ENCODE measurements at places on chromosomes 11 and 22.

DNA sequence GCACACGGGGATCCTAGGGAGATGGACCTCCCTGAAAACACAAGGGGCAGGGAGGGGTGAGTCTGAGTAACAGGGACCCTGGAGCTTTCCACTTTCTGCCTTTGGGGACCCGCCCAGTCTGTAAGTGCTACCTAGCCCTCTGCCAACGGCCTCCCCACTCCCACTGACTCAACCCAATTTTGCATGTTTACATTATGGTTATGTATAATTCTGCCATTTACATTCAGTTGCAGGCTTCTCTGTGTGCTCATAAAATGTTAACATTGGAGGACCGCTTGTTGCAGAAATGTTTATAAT lies 105.8 kb downstream of the DSCAML1 start:
- no peak for DNase-seq

- no peak for DNase-seq
Observed at GRCh38 chr11:44627165-44627789, 61.8 kb downstream of the CD82 start.

- no peak for DNase-seq
Observed at GRCh38 chr11:111412293-111412692, 33.2 kb upstream of the POU2AF1 start.

- DNase-seq: no peak
Observed at GRCh38 chr11:65429724-65430405, 7.3 kb downstream of the NEAT1 start.

DNA sequence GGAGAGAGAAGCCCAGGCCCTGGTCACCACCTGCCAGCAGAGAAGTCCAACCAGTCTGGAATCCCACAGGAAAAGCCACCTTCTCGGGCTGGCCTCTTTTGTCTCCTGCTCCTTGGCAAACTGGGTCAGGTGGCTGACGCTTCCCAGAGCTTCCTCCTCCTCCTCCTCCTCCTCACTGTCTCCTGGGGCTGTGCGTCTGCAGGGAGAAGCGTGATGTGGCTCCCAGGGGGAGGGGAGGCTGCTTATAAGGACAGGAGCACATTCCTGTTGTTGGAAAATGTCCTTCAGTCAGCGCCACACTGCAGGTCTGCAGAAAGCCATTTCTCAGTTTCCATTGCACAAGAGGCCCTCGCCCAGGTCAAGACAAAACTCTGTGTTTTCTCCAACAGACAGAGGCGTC lies 1316.5 kb downstream of the BRD1 start:
- no peak for DNase-seq

DNA sequence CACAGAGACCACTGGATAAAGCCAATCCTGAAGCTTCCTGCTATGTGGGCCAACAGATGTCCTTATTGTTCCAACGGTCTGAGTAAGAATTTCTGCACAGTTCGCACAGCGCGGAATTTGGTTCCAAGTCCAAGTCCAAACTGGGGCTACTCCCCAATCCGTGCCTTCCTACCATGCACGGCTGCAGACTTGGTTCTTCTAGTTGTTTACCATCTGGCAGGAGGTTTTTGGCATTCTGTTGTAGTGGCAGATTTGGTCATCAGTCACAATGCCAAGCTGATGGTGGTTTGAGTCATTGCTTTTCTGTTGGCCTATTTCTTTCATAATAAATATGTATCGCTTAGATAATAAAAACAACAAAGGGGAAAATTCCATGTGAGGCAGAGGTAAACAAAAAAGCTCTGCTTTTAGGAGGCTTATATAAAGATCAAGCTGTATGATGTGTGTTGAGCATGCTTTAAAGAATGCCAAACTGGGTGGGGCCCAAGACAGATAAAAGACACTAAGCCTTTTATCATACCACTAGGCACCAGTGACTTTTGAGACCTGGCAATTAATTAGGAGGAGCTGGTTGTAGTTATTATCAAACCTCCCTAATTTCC lies 52.5 kb upstream of the SYN3 start:
- DNase-seq: no peak

GRCh38 chr22:21641417-21641788 lies 699 bp upstream of the SDF2L1 start:
- no peak for DNase-seq

GRCh38 chr11:14891143-14892035 lies 642 bp downstream of the CYP2R1 start:
- DNase-seq: peak; percentile 71

- DNase-seq: no peak
Observed at GRCh38 chr11:111327908-111328624, 29.7 kb downstream of the POU2AF3 start.

DNA sequence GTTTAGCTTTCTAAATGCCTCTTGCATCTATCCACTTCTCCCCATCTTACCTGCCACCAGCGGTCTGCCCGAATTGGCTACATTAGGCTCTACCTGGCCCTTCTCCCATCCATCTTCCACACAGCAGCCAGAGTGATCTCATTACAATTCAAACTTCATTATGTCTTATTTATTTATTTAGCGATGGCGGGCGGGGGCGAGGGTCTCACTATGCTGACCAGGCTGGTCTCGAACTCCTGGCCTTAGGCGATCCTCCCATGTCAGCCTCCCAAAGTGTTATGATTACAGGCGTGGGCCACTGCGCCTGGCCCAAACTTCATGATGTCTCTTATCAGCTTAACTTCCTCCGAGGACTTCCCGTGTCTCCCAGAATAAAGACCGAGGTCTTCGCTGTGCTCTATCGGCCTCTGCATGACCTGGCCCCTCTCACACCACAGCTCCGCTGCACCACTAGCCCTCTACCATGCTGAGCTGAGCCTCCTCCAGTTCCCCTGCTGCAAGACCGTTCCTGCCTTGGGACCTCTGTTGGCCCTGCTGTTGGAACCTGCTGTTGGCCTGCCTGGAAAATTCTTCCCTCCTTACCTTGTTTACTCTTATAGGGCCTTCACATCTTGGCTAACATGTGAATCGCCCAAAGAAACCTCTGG lies 870 bp upstream of the CTTN start:
- DNase-seq: no peak

- DNase-seq: no peak
Observed at GRCh38 chr22:47315862-47316419, 553.5 kb downstream of the TBC1D22A start.

GRCh38 chr11:66639066-66639813 lies 737 bp downstream of the RBM4 start:
- no peak for DNase-seq

- no peak for DNase-seq
Observed at GRCh38 chr11:128911239-128911638, 20.1 kb downstream of the KCNJ5 start.

DNA sequence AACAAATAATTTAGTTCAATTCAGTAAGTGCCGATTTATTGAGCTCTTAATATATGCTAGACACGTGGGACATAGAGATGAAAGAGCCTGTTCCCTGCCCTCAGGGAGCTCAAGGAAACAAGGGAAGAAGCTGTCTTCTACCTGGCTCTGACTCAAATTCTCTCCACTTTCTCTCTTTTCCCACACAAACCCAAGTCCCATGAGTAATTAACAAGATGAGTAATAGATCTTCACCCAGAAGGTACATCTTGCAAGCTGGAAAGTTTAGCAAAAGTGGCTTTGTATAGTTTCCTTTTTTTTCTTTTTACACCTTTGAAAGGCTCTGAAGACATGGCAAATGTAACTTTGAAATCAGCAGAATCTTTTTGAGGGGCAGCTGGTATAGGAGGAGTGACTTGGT lies 48.2 kb upstream of the CHST1 start:
- DNase-seq: no peak

- DNase-seq: no peak
Observed at GRCh38 chr22:22769434-22770279, 118.0 kb upstream of the IGLL5 start.

- no peak for DNase-seq
Observed at GRCh38 chr11:27505781-27506180, 788 bp downstream of the LIN7C start.

- no peak for DNase-seq
Observed at GRCh38 chr22:23289130-23289503, 108.8 kb downstream of the BCR start.

DNA sequence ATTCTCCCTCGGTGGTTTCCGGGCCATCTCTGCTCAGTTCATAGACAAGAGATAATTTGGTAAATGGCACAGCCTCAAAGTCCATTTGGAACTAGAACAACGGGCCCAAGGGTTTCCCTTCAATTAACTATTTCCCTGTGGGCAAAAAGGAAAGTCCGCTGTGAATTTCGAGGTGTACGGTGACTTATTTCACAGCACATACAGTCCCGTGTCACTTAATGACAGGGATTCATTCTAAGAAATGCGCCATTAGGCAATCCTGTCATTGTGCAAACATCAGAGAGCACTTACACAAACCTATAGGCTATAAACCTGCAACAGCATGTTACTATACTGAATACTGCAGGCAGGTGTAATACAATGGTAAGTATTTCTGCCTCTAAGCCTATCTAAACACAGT lies 551.6 kb downstream of the OPCML start:
- no peak for DNase-seq

- no peak for DNase-seq
Observed at GRCh38 chr22:38080850-38081635, 2.9 kb downstream of the SLC16A8 start.

- no peak for DNase-seq
Observed at GRCh38 chr22:38081941-38082828, 1.8 kb downstream of the SLC16A8 start.

GRCh38 chr11:18321578-18321968 lies 367 bp downstream of the HPS5 start:
- DNase-seq: no peak

- DNase-seq: no peak
Observed at GRCh38 chr22:25757686-25758085, 15.7 kb downstream of the MYO18B start.

DNA sequence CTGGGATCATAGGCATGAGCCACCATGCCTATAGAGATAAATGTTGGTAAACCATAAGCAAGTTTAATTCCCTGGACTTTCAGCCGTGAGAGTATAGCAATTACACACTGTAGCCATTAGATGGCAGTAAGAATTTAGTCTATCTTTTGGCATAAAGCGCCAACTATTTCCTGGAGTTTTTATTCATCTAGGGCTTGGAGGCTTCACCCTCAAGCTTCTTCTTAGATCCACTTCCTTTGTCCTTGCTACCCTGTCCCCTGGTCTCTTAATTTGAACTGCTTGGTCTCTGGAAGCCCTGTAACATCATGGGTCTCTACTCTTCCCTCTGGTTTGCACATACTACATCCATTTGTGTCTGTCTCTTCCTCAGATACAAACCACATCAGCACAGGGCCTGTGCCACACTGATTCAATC lies 38.2 kb downstream of the OR10A6 start:
- DNase-seq: no peak

DNA sequence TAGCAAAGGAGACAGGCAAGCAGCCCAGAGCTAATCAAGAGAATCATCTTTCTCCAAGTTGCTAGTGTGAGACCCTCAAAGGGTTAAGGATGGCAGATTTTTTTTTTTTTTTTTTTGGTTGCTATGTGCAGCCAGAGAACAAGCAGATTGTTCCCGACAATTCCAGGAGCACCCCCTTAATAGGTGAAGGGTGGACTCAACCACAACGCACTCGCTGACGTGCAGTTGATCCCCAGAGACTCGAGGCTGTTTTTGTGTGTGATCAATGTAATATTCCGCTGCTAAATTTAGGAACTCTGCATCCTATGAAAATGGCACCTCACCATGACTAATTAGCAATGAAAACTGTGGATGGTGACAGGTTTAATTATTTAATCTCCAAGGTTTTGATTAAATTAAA lies 789.0 kb downstream of the KCNA4 start:
- DNase-seq: no peak

GRCh38 chr22:45476814-45477213 lies 25.9 kb upstream of the FBLN1 start:
- no peak for DNase-seq

DNA sequence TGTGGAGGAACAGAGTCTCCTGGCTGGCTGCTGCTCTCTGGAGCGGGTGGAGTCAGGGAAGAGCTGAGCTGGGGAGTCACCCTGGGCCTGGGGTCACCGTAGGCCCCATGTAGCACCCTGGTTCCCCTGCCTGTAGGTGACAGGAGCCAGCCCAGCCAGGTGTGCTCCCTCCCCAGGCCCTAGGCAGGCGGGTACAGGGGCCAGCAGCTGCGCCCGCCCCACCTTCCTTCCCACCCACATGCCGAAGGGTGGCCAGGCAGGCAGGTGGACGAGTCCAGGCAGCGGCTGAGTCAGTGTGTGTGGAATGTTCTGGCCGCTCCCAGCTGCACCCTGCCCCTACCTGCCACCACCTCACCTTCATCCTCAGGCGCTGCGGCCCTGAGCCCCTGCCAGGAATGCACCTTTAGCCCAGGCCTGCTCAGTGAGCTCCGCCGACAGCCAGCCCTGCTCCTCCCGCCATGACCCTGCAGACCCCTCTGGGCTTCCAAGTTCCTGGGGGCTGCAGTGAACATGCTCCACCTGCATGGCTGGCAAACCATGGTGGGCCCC lies 654 bp upstream of the SYT8 start:
- DNase-seq: no peak

GRCh38 chr11:120830085-120830620 lies 193.7 kb upstream of the TBCEL start:
- DNase-seq: no peak

DNA sequence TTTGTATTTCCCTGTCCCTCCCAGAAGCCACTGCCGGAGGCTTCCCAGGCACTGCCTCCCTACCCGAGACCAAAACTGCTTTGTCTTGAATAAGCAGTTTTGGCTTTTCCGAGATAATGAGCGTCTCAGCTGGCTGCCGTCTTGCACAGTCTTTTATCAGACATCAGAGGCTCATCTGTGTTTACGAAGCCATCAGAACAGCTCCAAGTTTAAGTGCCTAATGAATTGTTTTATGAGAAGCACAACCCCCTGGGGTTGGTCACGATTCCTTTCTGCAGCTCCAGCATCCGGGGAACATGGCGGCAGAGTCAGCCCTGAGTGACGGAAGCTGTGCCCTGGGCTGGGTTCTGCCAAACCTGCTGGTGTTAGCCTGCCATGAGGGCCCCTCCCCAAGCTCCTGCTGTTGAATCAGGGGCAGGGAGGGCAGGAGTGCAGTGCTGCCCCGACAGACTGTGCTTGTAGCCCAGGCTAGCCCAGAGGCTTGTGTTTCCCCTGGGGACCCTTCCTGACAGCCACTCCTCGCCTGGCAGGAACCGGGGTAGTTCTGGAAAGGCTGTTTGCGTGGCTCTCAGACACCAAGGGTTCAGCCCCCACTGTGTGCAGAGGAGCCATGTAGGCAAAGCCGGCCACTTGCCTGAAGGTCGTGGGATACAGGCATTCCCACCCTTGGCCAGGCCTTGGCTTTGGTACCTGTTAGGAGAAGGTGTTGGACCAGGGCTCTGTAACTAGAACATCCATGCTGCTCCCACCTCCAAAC lies 96.1 kb downstream of the MORC2 start:
- no peak for DNase-seq

- no peak for DNase-seq
Observed at GRCh38 chr11:78327945-78328344, 89.7 kb downstream of the GAB2 start.

- peak; percentile 72 for DNase-seq
Observed at GRCh38 chr11:14907411-14908213, 15.6 kb upstream of the CYP2R1 start.

DNA sequence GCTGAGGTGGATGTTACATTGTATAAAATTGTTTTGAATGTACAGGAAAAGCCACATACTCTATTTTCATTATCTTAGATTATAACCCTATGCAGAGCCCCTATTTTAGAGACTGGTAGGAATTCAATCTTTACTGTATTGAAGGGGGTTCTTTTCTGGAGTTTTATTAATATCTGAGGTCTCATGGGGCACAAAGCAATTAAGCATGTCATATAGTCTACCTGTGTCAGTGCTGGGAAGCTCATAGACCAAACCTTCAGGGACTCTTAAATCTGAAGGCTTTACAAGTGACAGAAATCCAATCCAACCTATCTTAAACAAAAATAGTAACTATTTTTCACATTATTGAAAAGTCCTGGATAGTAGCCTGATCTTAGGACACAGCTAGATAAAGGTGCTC lies 733.7 kb downstream of the NELL1 start:
- DNase-seq: no peak
